Anterior cingulate cortex (tissue), 58 donors: ENCODE measurements at places on chromosomes 5 and 9.

DNA sequence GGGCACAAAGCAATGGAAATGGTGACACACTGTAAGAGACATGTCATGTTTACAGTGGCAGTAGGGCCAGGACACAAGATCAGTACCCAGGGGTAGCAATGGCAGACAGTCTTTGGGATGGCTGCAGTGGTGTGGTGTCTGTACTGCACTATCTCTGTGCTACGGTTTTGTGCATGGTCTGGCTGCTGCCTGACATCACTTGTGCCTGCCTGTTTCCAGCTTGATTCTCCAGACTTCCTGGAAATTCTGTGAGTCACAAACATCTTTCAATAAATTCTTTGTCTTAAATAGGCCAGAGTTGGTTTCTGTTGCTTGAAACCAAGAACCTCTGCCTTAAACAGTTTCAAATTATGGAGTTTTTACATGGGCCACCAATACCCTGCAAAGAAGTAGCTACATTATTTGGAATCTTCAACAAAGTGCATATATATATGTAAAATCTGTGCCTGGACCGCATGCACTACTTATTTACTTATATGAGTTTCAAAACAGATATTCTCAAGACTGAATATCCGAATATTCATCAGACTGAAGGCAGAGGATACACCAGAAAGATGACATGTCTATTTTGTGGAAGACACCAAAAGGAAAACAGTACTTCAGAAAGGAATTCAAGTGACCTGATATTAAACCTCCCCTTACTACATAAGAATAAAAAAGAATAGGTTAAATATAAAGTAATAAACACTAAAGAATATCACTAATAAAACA, 188.1 kb downstream of the RFX3 start:
- no peak for DNase-seq

GRCh38 chr9:118529624-118530214, 825.5 kb downstream of the TLR4 start:
- no peak for DNase-seq

DNA sequence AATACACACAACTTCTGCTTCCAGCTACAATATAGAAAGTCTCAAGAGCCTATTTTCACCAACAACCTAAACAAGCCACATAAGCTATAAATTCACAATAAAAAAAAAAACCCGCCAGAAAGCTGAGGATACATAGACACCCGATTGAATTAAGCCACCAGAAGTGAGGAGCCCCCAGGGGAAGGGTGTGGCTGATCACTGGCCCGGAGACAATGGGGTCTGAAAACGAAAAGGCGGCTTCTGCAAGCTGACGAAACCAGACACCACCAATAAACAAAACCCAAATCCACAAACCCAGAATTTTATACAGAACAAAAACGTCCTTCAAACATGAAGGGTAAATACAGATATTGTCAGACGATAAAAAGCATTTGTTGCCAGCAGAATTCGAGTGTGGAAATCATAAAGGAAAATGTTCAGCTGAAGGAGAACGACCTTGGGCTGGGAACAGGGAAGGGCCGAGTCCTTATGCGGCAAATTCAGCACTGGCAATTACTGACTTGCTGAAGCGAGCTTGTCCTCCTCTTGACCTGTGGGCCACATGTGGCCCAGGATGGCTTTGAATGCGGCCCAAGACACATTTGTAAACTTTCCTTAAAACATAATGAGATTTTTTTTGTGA, 39.6 kb upstream of the CEP72 start:
- DNase-seq, result no peak

GRCh38 chr9:89440951-89441654, 56.8 kb downstream of the SEMA4D start:
- no peak for DNase-seq

- peak; percentile 1 for DNase-seq
These were observed 49.2 kb upstream of the PPP1R2B start for GRCh38 chr5:156800929-156801328.

DNA sequence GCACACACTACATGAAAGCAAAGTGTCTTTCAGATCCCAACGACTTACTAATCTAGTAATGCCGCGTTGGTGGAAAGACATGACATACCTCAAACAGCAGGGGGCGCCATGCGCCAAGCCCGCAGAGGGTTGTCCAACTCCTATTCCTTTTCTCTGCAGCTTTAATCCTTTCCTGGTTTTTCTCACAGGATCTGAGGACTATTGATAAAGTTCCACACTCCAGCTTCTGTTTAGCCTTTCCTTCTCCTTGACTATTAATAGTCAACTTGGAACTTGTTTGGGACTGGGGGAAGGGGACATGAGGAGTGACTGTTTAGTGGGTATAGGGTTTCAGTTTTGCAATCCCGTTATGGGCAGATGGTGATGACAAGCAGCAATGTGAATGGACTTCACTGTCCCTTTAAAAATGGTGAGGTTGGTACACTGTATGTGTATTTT, 62.9 kb downstream of the OTULIN start:
- peak; percentile 81 for DNase-seq

DNA sequence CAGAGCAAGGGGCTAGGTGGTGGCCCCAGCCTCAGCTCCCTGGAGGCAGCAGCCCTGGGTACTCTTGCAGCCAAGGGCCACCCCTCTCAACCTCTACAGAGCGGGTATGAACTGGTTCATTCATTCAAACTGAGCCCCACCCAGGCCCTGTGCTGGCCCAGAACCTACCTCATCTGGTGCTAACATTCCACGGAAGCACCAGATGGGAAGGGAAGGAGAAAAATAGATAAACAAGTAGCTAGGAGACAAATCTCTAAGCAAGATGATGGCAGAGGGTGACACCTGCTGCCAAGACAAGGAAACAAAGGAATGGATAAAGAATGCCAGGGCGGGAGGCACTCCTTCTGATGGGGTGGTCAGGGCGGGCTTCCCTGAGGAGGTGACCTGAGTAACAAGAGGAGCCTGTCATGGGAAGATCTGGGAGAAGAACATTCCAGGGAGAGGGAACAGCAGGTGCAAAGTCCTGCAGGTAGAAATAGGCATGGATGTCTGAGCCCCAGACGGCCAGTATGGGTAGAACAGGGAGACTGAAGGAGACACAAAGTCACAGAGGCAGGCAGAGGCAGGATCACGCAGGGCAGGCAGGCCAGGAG, 6.1 kb downstream of the ST6GALNAC4 start:
- no peak for DNase-seq

DNA sequence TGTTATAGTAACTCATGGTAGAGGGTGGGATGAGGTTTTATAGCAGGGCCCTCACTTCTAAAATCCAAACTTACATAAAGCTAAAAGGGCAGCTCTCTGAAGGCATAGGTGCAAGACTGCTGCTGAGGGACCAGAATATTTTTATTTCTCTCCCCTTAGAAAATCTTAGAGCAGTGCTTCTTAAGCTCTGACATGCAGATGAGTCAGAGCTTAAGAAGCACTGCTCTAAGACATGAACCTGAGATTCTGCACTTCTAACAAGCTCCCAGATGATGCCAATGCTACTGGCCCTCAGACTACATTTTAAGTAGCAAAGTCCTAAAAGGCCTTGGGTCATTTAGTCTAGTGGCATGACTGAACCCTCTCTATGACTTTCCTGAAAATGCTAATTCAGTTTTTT, 97.6 kb upstream of the SPRY4 start:
- no peak for DNase-seq

- no peak for DNase-seq
These were observed 17.4 kb downstream of the GPX3 start for GRCh38 chr5:151037561-151038411.

GRCh38 chr5:14202462-14202861, 59.3 kb downstream of the TRIO start:
- no peak for DNase-seq

DNA sequence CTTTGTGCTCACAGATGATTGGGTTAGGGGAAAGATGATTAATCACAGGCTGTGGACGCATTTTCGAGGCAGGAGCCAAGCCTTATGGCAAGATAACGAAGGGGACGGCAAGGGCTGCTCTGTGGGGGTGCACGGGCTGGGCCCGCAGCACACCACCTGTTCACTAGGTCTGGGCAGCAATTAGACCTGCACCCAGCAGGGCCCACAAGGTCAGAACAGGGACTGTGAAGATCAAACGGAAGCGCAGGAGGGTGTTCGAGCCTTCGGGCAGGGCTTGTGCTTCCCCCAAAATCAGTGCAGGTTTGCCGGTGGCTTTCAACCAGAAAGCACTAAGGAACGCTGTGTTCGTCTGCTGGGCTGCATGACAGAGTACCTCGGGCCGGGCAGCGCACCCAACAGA, 73.7 kb downstream of the UBE2QL1 start:
- no peak for DNase-seq

- DNase-seq, result no peak
These were observed 284.5 kb downstream of the ZNF608 start for GRCh38 chr5:124461941-124462340.

GRCh38 chr9:72952914-72953313, at the start of gene ALDH1A1:
ALDH1A1 (minus strand) TSS chr9:72953053; CDS start chr9:72953000, 53 bp downstream.
- DNase-seq, result no peak

GRCh38 chr9:76900884-76901440, 5.0 kb downstream of the PRUNE2 start:
- DNase-seq, result no peak

- no peak for DNase-seq
These were observed 155.2 kb downstream of the MEF2C start for GRCh38 chr5:88727705-88728313.
